ENCODE measurements at places on chromosomes 13 and 19.

GRCh38 chr19:51091126-51091525 lies 8.4 kb upstream of the KLK14 start:
- DNase-seq, result no peak

GRCh38 chr19:45154064-45154827 lies 6.5 kb downstream of the NKPD1 start:
- DNase-seq, result no peak

- DNase-seq, result no peak
These were observed 14.8 kb downstream of the FEM1A start for GRCh38 chr19:4806384-4806783.

- no peak for DNase-seq
These were observed 3.5 kb downstream of the USP12 start for GRCh38 chr13:27168086-27168485.

- peak; percentile 28 for DNase-seq
These were observed 729 bp upstream of the MADCAM1 start for GRCh38 chr19:495402-496111.

DNA sequence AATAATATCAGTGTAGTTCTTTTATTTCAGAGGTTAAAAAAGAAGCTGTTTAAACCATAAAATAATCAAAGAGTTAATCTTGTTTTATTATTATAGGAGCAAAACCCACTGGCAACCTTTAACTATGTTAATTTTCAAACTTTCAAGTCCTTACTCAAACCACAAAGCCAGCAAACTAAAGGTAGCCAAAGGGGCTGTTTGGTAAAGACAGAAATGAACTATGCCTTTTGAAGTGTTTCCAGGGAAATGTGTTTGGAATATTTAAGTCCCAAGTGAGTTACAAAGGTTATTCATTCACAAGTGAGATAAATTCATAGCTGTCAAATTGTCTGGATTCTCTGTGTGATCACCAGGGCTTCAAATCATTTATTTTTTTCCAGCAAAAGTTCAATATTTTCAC lies 264.7 kb downstream of the MZT1 start:
- no peak for DNase-seq

- DNase-seq, result no peak
These were observed 95.6 kb upstream of the HTR2A start for GRCh38 chr13:46992383-46992952.

DNA sequence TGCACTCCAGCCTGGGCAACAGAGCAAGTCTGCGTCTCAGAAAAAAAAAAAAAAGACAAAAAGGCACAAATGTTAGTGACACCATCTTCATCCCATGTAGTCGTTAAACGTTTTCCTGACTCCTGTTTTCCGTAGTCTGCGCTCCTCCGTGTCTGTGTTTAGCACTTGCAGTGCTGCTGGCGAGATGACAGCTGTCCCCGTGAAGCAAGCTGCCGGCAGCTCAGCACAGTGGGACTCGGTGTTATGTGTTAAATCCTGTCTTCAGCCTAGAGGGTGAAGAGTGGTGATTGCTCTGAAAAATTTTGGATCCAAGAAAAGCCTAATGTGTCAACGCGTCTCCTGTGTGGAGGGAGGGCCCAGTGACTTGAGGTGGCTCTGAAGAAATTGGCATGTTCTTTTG lies 18.4 kb downstream of the UBXN6 start:
- no peak for DNase-seq

DNA sequence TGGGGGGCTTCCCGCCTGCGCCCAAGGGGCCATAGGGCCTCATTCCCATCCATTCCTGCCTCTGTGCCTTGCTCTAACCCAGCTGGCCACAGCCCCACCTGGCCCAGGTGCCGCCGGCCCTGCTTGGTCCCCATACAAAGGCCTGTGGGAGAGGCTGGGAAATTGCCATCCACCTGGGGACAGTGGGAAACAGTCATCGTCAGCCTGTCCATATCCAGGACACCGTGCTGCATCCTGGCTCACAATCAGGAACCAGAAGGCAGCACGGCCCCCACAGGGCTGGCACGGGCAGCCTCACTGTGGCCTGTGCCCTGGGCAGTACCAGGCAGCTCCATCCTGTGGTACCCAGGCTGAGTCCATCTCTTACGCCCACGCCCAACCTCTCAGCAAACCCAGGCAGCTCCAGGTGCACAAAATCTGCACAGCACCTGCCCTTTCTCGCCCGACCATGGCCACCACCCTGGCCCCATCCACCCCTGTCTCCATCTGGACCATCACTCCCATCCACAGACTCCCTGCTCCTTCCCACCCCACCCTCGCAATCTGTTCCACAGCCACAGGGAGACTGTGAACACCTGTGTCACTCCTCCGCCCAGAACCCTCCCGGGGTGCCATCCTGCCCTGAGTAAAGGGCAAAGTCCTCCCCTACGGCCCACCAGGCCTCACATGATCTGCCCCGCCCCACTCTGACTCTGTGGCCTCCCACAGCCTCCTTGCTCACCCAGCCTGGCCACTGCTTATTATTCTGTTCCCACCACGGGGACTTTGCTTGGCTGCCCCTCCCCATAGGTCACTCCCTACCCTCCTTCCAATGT lies 21.1 kb upstream of the FBXO27 start:
- no peak for DNase-seq

DNA sequence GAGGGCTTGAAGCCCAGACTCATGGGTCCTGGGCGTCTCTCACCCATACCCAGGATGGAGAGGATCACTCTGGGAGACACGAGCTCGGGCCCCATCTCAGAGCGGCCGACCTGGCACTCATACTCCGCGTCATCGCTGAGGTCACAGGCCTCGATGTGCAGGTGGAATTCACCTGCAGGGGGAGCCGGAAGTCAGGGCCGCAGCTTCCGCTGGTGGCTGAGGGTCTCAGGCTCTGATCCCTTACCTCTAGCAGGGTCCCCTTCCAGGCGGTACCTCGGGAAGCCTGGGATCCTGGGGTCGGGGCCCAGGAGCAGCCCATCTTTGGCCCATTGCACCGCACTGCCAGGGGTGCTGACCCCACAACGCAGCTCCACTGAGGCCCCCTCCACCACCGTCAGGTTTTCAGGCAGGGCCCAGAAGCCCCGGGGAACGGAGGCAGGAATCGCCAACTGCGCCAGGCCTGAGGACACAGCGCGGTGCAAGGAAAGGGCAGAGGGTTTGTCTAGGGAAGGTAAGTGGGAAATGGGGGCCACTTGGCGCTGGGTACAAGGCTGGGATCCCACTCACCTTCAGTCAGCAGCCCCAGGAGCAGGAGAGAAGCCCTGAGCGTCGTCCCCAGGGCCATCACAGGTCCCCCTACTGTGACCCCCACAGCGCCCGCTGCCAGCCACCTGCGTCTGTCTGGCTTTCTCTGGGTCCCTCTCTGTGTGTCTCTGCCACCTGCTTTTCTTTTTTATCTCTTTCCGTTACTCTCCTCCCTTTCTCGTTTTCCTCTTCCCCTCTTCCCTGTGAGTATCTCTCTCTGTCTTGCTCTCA lies 883 bp downstream of the NPHS1 start:
- DNase-seq, result no peak

- no peak for DNase-seq
These were observed 55.9 kb downstream of the MTUS2 start for GRCh38 chr13:28875846-28876615.

DNA sequence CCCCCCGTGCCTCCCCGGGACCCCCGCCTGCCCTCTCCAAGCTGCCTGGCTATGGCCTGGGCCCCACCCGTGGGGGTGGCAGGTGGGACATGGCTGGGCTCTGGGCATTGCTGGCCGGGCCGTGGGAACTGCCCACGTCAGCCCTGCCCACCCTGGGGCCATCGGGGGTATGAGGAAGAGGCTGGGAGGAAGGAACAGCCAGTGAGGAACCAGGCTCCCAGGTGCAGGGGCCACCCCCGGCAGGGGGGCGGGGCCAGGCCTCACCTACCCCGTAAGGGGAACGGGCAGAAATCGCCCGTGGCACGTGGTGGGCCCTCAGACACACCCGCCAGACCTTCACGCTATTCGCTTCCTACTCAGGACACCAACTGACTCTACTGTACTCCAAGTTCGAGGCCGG lies 22.4 kb downstream of the TCF3 start:
- no peak for DNase-seq

DNA sequence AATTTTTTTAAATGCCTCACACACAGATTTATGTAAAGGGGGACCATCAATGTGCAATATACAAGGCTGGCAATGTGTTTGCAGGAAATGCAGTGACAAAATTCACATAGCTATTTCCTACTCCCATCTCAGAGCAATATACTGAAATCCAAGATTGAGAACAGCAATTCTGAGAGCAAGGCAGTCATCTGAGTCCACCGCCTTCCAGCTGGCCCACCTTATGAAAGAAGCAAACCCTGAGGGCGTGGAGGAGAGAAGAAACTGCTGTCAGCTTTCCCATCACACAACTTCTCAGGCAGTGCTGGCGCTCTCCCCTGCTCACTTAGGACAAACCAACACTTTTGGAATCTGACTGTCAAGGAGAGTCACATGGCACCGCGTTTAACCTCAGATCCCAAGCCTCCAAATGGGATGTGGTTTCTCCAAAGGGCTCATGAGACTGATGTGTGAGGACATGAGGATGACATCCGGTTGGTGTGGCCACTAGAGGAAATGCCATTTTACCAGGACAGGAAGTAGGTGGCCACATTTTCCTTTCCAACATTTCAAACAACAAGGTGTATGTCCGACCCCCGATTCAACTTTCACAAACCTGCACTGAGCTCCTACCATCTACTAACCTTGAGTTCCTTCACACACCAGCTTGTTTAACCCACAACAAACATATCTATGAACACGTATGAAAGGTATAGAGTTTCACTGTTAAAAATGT lies 3.7 kb upstream of the DOCK9 start:
- no peak for DNase-seq

DNA sequence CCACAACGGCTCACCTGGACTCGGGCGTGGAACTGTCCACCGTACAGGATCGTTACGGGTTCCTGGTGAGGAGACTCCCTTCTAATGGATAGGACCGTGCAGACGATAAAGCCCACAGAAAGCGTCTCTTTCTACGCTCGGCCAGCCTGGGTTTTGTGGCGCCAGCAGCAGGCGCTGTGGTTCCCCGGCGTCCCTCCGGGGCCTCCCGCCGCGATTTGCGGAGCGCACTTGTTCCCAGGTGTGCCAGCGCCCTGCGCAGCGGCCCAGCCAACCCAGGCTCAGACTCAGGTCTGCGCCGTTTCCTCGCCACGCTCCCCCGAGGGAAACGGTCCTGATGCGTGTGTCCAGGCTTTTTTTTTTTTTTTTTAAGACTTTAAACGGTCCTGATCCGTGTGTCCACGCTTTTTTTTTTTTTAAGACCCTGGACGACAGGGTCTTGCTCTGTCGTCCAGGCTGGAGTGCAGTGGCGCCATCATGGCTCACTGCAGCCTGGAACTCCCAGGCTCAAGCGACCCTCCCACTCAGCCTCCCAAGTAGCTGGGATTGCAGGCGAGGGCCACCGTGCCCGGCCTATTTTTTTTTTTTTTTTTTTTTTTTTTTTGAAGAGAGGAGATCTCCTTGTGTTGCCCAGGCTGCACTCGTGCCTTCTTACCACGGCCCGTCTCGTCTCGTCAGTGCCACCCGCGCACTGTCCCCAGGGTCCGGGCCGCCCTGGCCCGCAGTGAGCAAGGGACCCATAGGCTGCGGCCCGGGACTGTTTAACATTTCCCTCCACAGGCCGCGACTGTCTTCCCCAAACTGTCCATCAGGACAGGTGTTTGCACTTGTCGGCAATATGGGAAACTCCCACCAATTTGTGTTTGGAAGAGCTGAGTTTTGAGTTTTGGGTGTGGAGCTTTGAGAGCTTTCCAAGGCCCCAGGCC lies 23.8 kb downstream of the GJA3 start:
- DNase-seq, result no peak

- DNase-seq, result no peak
These were observed 205.4 kb downstream of the PDS5B start for GRCh38 chr13:32791545-32792172.

GRCh38 chr13:71378961-71379905 lies 487.8 kb downstream of the DACH1 start:
- DNase-seq, result no peak

DNA sequence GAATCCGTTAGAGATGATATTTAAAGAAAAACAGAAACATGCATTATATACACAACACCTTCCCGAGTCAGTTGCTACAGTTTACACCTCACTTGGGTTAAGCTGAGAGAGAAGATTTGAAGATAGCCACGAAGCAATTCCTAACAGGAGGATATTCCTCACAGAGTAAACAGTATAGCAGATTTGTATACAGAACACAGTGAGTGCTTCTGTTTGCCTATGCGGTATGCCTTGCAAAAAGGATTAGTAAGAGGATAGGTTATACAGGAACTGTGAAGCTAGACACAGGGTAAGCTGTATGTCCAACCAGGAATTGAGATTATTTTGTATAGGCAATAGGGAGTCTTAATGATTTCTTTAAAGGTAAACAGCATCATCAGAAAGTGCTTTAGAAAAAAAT lies 471.8 kb downstream of the LIG4 start:
- DNase-seq, result no peak

DNA sequence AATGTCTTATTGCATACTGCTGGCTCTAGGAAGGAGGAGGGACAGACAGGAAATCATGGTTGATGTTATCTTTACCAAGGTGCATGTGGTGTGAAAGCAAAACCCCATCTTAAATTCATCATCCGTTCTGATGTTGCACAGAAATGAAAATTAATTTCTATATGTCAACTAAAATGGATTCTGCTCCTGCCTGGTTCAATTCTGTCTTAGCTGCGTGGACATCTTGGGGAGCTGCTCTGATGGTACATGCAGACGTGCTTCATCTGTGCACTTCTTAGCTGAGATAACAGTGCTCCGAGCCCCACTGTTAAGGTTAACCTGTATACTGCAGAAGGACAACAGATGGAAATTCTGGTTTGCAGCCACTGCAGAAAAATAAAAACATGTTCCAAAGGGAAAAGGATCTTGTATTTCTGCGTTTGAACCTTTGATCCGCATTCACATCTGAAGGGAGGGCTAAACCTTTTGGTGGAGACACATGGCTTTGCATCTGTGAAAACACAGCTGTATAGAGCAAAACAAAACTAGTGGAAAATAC lies 155.6 kb downstream of the TM9SF2 start:
- DNase-seq, result no peak

DNA sequence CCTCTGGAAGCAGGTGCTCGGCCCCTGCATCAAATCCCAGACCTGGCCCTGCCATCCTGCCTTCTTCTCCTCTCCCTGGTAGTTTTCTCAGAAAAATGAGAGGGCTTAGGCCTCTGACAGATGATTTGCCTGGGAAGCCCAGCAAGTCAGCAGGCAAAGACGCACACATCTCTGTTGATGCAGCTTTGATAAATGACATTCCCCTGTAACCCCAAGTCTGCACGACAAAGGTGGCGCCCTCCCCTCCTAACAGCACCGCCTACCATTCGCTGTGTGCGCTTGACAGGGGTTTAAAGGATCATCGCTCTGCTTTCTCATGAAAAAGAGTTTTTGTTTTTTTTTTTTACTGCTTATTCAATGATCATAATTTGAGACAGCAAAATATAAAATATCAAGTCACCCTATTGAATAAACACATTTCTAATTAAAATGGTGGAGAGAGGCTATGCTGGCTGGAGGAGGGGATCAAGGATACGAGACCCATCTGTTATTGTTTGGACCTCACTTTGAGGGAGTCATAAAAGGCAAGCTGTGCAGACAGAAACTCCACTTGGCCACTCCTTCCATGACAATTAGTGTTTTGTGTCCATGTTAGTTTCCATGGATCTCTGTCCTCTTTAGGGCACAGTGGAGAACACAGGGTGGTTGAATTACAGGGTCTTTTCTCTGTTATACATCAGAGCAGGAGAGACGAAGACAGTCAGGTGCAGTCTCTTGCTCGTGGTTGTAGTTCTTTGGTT lies 126.1 kb downstream of the FGF9 start:
- no peak for DNase-seq

GRCh38 chr13:109332506-109333499 lies 453.6 kb downstream of the IRS2 start:
- no peak for DNase-seq

GRCh38 chr19:38731654-38732301 lies 12.5 kb downstream of the CAPN12 start:
- no peak for DNase-seq
